ENCODE measurements at places on chromosomes 3 and 15. TPM values are rescaled to one million over a fixed set of nuclear protein-coding genes. Genes with fewer than 3 reads are reported as not detected.

DNA sequence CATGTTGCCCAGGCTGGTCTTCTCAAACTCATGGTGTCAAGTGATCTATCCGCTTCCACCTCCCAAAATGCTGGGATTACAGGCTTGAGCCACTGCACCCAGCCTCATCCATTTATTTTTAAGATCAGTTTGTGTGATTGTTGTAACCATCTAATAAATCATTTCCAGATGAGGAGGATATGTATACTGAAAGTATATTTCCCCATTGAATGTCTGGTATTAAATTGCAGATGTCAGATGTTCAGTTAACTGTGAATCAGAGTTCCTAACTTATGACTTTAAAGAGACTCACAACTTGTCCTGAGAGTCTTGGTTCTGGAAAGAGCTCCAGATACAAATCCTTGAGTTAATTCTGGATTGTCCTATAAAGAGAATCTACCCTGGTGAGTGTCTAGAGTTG lies 62.4 kb downstream of the TRIM71 start:
- DNase-seq: no peak

DNA sequence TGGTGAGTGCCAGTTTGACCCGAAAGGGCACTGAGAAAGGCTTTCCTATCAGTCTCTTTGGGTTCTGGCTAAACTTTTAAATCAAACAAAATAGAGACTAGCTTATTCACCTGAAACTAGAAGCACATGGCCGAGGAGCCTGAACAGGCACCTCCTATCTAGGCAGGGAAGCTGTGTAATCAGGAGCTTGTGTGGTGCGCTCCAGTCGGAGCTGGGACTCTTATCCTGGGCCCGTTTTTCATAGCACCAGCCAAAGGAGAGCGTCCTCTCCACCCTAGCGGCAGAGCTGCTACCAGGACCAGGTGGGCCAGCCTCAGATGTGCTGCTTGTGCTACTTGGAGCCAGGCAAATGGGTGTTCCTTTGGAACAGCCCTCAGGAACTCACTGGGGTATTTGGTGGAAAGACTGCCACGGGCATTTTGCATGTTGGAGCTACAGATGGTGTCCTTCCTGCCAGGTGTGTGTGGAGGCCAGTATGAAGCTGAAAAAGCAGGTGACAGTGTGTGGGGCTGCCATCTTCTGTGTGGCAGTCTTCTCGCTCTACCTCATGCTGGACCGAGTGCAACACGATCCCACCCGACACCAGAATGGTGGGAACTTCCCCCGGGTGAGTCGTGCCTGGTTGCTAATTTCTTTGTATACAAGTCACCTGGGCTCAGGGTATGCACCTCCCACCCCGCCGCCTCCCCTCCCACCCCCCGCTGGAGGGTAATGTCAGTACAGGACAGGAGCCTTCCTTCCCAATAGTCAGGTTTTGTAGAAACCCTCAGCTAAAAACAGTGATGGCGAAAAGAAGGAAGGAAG lies 833 bp downstream of the MAN2A2 start:
- DNase-seq: peak; percentile 35

Gene GOLGA8J
- total RNA-seq: not detected

GRCh38 chr3:51389423-51390183 lies 1.5 kb upstream of the RBM15B start:
- DNase-seq: peak; percentile 66

- DNase-seq: no peak
These were observed 290.9 kb downstream of the C3orf38 start for GRCh38 chr3:88440701-88441100.
